ENCODE measurements at places on chromosomes 3 and 15.
A peak's percentile ranks its signal among the peaks of the same experiment; 100 is the strongest.

- DNase-seq = no peak
Measured at GRCh38 chr3:26562021-26562768, 60.4 kb upstream of the LRRC3B start.

GRCh38 chr15:98387866-98388265, 260.5 kb upstream of the IGF1R start:
- no peak for DNase-seq

GRCh38 chr3:147356909-147357900, 49.1 kb downstream of the ZIC4 start:
- DNase-seq = peak; percentile 26

- DNase-seq = peak; percentile 39
Measured at GRCh38 chr15:59751552-59752413, 62.7 kb upstream of the BNIP2 start.
